ENCODE measurements at places on chromosomes 11 and 22.

- H3K36me3 ChIP-seq, result peaks cover 12% of the 10 kb centered on the region
- H3K4me1 ChIP-seq, result no peaks in the 10 kb centered on the region
These were observed 102.5 kb downstream of the KIAA1671 start for GRCh38 chr22:25054943-25055511.

DNA sequence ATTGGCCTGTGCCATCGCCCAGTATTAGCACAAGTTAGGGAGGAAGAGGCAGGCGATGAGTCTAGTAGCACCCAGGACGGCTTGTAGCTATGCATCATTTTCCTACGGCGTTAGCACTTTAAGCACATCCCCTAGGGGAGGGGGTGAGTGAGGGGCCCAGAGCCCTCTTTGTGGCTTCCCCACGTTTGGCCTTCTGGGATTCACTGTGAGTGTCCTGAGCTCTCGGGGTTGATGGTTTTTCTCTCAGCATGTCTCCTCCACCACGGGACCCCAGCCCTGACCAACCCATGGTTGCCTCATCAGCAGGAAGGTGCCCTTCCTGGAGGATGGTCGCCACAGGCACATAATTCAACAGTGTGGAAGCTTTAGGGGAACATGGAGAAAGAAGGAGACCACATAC lies 4.3 kb downstream of the TMEM25 start:
- H3K4me1 ChIP-seq, result peaks cover 1% of the 10 kb centered on the region
- no peak for DNase-seq
- no peak overlapping the region for H3K27ac ChIP-seq

DNA sequence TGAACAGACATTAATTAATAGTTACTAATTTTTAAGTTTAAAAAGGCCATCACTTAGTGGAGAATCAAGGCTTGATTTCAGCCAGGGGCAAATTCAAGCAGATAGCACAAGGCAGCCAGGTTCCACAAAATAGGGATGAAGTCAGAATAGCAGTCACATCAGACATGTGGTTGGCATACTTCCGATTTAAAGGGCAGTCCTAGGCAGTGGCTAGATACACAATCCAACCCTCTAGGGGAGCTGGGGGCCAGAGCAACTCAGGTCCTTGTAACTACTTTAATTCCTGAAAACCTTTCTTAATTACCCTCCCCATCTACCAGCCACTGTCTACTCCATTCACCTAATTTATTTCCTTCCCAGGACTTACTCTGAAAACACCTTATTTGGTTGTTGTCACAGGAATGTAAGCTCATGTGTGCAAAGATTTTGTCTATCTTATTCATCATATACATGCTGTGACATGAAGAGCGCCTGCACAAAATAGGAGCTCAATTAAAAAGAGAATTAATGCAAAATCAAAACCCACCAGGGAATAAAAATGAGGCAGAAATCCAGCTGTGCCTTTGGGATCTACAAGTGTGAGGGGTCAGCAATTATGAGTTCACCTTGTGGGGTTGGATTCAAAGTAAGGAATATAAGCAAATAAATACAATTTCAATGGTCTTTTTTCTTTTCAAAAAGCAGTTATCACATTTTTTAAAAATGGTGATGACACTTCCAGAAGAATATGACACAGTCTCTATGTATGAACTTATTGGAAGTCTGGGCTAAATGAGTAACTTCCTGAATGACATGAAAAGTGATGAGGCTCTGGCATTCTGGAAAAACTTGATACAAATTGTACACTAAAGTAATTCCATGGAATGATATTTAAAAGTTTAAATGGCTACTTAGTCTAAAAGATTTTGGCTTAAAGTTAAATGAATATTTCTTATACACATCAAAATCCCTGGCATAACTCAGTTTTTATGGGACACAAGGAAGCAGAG lies 53.8 kb downstream of the COPB1 start:
- H3K27ac ChIP-seq, result no peak overlapping the region
- H3K4me3 ChIP-seq, result no peak overlapping the region
- H3K4me1 ChIP-seq, result peaks cover 3% of the 10 kb centered on the region
- peaks cover 2% of the 10 kb centered on the region for H3K36me3 ChIP-seq
- no peak for DNase-seq

- H3K27me3 ChIP-seq, result no peaks in the 10 kb centered on the region
- H3K4me1 ChIP-seq, result peaks cover 19% of the 10 kb centered on the region
- no peak overlapping the region for H3K4me3 ChIP-seq
- DNase-seq, result peak; percentile 63
- H3K27ac ChIP-seq, result no peak overlapping the region
- H3K36me3 ChIP-seq, result no peaks in the 10 kb centered on the region
These were observed 4.0 kb downstream of the JRKL start for GRCh38 chr11:96393753-96394348.

DNA sequence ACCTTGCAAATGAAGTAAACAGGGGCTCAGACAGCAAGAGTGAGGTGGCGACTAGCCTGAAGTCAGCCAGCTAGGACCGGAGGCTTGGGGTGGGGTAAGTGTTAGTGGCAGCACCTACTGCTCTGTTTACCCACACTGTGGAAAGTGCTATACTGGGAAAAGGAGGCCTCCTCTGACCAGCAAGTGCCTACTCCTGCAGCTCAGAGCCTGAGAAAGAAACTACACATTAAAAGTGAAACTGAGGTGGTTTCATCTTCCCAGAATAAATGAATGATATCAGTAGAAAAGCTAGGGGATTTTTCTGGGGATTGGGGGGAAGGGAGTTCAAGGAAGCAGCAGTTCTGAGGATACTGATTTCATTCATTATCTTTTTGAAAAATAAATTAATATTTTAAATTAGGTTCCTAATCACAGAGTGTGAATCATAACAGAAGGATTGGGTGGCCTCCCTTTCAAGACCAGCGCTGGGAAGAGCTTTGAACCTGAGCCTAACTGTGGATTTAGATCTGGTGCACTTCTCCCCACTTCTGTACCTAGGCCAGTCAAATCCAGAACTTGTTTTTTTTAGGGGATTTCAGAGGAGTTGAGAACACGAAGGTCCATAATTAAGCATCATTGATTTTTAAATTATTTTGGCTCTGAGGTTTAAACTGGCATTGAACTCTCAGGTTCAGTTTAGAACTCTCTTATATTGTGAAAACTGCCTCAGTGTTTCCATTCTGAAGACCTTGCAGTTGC lies 48.1 kb upstream of the GRAMD1B start:
- H3K4me3 ChIP-seq, result no peak overlapping the region
- no peak overlapping the region for H3K27ac ChIP-seq
- no peaks in the 10 kb centered on the region for H3K36me3 ChIP-seq
- no peaks in the 10 kb centered on the region for H3K4me1 ChIP-seq
- peaks cover 4% of the 10 kb centered on the region for H3K27me3 ChIP-seq
- no peak for DNase-seq

GRCh38 chr11:85912414-85912813 lies 57.2 kb downstream of the CCDC83 start:
- H3K4me3 ChIP-seq, result no peak overlapping the region
- H3K27ac ChIP-seq, result no peak overlapping the region
- no peaks in the 10 kb centered on the region for H3K36me3 ChIP-seq
- H3K27me3 ChIP-seq, result no peaks in the 10 kb centered on the region
- DNase-seq, result no peak
- H3K4me1 ChIP-seq, result no peaks in the 10 kb centered on the region

DNA sequence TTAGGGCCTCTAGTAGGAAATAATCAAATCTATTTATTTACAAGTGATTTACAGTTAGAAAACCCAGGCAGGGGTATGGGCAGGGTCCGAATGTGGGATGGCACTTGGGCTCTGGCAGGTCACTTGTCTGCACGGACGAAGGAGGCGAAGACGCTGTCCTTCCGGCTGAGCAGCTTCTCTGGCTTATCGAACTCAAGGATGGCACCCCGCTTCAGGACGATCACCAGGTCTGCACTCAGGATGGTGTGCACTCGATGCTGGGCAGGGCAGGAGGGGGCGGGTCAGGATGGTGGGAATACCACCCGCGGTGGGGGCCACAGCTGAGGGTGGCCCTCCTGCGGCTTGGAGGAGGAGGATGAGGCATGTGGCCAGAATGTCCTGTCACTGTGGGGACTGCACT lies 4.4 kb upstream of the KCNJ11 start:
- peaks cover 10% of the 10 kb centered on the region for H3K27me3 ChIP-seq
- H3K4me1 ChIP-seq, result peaks cover 20% of the 10 kb centered on the region
- DNase-seq, result no peak

DNA sequence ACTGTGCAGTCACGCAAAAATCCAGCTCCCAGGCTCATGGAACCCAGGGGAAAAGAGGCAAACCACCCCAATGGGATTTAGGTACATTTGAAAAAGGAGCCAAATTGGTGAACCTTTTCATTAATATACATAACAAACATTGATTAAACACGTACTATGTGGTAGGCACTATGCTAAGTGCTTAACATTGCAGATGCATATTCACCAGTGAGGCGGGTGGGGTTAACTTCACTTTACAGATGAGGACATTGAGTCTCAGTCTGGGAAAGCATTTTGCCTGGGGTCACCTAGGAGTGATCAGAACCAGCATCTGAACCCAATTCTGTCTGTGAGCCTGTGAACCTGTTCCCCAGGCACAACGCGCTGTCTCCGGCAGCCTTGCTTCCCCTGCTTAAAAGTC lies 146.3 kb downstream of the COMMD9 start:
- H3K27me3 ChIP-seq, result no peaks in the 10 kb centered on the region
- H3K36me3 ChIP-seq, result no peaks in the 10 kb centered on the region
- no peak overlapping the region for H3K27ac ChIP-seq

DNA sequence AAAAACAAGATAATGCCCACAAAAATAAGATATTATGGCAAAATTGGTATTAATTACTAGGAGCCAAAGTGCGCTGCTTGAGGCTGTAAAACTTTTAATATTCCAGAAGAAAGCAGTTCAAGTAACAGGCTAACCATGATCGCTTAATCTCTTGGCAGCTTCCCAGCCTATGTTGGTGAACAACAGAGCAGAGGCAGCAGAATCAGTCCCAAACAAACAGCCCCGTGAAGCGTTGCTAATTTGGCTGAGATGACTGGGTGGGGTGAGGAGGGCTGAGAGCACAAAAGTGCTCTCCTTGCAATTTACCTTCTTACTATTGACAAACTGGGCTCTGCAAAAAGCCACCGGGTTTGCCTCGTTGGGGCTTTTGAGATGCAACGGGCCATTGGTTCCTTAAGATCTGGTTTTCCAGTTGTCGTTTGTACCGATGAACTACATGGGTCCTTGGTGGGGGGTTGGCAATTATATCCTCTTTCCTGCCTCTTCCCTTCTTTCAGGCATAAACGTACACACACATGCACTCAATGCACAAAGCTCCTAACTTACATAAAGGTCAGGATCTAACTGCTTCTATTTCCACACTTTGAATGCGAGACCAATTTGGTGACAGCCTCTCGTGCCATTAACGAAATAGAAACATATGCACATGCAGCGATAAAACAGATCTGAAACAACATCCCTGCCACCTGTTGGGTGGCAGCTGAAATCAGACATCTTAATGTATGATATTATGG lies 407.6 kb upstream of the CADM1 start:
- no peak overlapping the region for H3K27ac ChIP-seq
- no peaks in the 10 kb centered on the region for H3K4me1 ChIP-seq
- H3K27me3 ChIP-seq, result no peaks in the 10 kb centered on the region
- H3K4me3 ChIP-seq, result no peak overlapping the region
- H3K36me3 ChIP-seq, result no peaks in the 10 kb centered on the region

DNA sequence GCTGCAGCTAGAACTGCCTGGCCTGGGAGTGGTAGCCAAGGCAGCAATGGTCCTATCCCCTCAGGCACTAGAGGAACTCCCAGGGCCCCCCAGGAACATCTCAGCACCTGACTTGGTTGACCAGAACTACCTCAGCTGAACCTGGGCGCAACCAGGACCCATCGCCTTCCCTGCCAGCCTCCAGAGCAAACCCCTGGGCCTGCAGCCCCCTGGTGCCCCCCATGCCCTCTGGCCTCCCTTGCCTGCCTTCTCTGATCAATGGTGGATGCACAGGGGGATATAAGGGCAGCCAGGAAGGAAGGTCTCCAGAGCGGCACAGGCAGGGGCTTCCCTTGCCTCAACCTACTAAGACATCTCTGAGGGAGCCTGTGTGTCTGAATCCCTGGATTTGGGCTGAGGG lies 13.5 kb downstream of the MS4A10 start:
- no peaks in the 10 kb centered on the region for H3K4me1 ChIP-seq
- no peaks in the 10 kb centered on the region for H3K27me3 ChIP-seq
- no peaks in the 10 kb centered on the region for H3K36me3 ChIP-seq
- DNase-seq, result no peak
- no peak overlapping the region for H3K27ac ChIP-seq

- peak; percentile 64 for DNase-seq
- no peaks in the 10 kb centered on the region for H3K4me1 ChIP-seq
- no peaks in the 10 kb centered on the region for H3K27me3 ChIP-seq
- no peaks in the 10 kb centered on the region for H3K36me3 ChIP-seq
These were observed 35.0 kb downstream of the PPFIBP2 start for GRCh38 chr11:7548659-7549274.

GRCh38 chr11:107783121-107783520 lies 71.3 kb upstream of the SLN start:
- H3K36me3 ChIP-seq, result no peaks in the 10 kb centered on the region
- DNase-seq, result no peak
- H3K27ac ChIP-seq, result no peak overlapping the region
- no peaks in the 10 kb centered on the region for H3K27me3 ChIP-seq

GRCh38 chr11:121656328-121657090 lies 203.7 kb upstream of the SORL1-AS1 start:
- DNase-seq, result no peak
- H3K4me3 ChIP-seq, result peak overlapping the region; percentile 50
- H3K27me3 ChIP-seq, result no peaks in the 10 kb centered on the region
- peaks cover 28% of the 10 kb centered on the region for H3K4me1 ChIP-seq

GRCh38 chr22:36773935-36774334 lies 2.0 kb downstream of the IFT27 start:
- H3K4me1 ChIP-seq, result peaks cover 18% of the 10 kb centered on the region
- no peaks in the 10 kb centered on the region for H3K36me3 ChIP-seq
- no peak for DNase-seq
- H3K27ac ChIP-seq, result no peak overlapping the region

GRCh38 chr22:25487508-25487907 lies 77.0 kb upstream of the GRK3 start:
- H3K27me3 ChIP-seq, result no peaks in the 10 kb centered on the region
- H3K4me1 ChIP-seq, result no peaks in the 10 kb centered on the region
- no peak overlapping the region for H3K4me3 ChIP-seq
- no peak overlapping the region for H3K27ac ChIP-seq

DNA sequence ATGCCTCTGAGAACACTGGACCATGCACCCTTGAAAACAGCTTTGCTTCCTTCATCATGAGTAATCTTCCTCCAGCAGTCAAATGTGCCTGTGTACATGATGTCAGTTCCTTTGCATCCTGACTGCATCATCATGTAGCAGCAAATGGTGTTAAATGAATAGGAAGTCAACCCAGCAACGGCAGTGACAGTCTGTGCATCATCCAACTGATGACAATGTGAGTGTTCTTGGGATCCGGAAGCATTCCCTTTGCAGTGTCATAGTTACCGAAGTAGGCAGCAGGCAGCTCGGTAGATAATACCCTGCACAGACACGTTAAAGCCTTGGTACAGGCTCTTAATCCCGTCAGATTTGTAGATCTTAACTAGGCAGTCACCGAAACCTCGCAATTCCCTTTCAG lies 2.5 kb downstream of the WBP2NL start:
- no peaks in the 10 kb centered on the region for H3K36me3 ChIP-seq
- H3K27ac ChIP-seq, result no peak overlapping the region
- peaks cover 15% of the 10 kb centered on the region for H3K4me1 ChIP-seq
- no peaks in the 10 kb centered on the region for H3K27me3 ChIP-seq
- DNase-seq, result no peak
- H3K4me3 ChIP-seq, result no peak overlapping the region

- H3K36me3 ChIP-seq, result no peaks in the 10 kb centered on the region
- peaks cover 8% of the 10 kb centered on the region for H3K4me1 ChIP-seq
- H3K27me3 ChIP-seq, result no peaks in the 10 kb centered on the region
These were observed 398.7 kb downstream of the OPCML start for GRCh38 chr11:133133606-133134005.

GRCh38 chr11:47101406-47101805 lies 75.3 kb downstream of the ARFGAP2 start:
- no peak overlapping the region for H3K27ac ChIP-seq
- no peaks in the 10 kb centered on the region for H3K36me3 ChIP-seq
- H3K27me3 ChIP-seq, result no peaks in the 10 kb centered on the region
- DNase-seq, result no peak
- no peak overlapping the region for H3K4me3 ChIP-seq

Data from stomach (tissue), 19 donors.